ENCODE measurements at places on chromosomes 11 and 22.

DNA sequence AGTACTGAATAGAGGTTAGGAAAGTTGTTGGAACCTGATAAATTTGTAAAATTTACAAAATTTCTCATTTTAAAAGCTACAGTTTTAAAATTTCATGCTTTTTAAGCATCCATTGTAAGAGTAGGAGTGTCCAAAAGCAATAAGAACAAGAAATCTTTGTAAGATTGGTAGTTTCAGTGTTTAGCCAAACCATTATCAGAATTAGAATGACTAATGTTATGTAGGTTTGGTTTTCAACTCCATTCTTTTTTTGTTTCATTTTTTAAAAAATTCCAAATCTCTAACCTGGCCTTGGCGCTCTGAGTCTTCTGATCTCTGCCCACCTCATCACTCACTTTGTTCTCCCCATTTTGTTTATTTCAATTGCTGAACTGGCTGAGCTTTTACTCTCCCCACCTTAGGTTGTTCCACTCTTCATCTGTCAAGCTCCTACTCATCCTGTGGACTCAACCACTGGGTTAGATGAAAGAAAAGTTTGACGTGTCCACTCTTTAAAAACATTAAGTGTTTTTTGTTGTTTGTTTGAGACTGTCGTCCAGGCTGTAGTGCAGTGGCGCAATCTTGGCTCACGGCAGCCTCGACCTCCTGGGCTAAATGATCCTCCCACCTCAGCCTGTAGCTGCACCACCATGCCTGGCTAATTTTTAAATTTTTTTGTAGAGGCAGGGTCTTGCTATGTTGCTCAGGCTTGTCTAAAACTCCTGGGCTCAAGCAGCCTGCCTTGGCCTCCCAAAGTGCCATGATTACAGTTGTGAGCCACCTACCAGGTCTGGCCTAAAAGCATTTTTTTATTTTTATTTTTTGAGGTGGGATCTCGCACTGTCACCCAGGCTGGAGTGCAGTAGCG is 14.0 kb downstream of the EP300 start:
- no peak for DNase-seq

- no peak for DNase-seq
These were observed 1.4 kb downstream of the ZC3H12C start for GRCh38 chr11:110094298-110095285.

GRCh38 chr11:106745941-106746340 is 272.3 kb downstream of the GUCY1A2 start:
- no peak for DNase-seq

- no peak for DNase-seq
These were observed 100.3 kb downstream of the FAT3 start for GRCh38 chr11:92324890-92325289.

DNA sequence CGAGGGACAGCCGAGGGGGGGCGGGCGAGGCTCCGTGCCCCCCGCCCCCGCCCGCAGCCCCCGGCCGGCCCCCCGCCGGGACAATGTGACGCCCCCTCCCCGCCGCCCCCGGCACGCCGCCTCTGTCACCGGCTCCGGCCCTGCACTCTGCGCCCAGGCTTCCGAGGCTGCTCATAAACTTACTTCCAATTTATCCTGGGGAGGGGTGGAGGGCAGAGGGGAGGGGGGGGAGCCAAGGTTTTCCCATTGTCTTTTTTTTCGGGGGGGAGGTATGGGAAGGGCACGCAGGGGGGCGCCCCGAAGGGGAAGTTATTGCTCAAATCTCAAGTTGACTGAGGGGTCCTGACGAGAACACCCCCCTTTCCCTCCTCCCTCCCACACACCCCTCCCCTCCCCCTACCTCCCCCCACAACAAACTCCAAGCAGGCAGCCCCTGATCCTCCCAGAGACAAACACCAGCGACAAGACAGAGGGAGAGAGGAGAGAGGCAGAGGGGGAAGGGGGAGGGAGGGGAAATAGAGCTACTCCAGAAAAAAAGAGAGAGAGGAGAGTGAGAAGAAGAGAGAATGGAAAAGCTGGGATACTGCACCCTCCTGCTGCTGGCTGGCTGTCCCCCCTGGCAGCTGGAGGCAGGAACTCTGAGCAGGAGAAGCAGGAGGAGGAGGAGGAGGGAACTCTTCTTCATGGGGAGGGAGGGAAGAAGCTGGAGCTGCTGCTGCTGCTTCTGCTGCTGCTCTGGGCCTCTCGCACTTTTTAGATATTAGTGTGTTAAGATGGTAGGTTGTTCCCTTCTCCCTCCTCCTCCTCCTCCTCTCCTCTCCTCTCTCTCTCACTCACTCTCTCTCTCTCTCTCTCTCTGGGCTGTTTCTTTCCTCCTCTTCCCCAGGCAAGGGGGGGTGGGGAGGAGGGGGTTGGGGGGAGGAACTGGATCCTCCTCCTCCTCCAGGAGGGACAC is 631 bp downstream of the PHF21A start:
- DNase-seq, result peak; percentile 65

DNA sequence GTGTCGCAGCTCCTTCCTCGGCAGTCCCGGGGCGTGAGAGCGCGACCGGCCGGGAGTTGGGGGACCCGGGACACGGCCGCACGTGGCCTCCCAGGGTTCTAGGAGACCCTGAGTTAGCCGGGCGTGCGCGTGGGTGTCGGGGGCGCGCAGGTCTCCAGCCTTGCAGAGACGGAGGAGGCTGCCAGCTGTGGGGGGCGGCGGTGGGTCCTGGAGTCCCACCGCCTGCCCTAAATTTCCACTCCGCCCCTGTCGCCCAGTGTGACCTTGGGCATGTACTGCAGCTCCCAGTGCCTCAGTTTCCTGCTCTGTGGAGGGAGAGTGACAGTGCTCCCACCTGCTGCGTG is 18.8 kb downstream of the RRP7A start:
- DNase-seq, result no peak

DNA sequence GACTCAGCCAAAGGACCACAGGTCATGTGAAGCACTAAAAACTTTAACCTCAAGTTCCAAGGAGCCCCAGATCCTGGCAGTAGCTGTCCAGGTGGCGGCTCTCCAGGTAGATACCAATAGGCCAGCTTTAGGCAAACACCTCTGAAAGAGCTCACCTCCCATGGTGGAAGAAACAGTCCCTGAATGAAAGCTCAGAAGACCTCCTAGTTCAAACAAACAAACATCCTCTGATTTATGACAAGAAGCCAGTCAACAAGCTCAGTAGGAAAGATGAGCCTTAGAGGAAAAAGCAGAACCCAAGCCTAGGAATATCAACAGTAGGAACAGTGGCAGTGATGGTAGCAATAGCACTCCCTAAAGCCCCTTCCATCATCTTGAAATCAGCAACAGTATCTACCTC is 17.2 kb downstream of the ABTB2 start:
- no peak for DNase-seq

DNA sequence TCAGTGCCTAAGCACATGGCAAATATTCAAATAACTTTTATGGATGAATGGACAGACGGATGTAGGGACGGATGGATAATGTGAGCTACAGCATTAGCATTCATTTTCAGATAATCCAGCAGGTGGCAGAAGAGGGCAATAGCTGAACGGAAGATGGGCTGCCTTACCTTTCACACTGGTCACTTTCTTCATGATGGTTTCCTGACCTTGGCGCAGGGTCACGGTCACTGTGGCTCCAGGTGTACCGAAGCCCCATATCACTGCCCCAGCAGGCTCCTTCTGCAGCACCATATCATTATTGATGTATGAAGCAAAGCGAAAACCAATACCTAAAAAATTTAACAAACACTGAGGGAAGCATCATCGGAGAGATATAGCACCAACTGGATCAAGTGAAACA is 4.3 kb downstream of the SIAE start:
- DNase-seq, result no peak

All from DMS 273 treated with DMSO at 0.1 percent for 48 hours (cell line).